ENCODE measurements at places on chromosomes 7 and 10. TPM values are rescaled to one million over a fixed set of nuclear protein-coding genes. Genes with fewer than 3 reads are reported as not detected.

SMIM30 gene
- 76.1 TPM for polyA plus RNA-seq

- DNase-seq, result no peak
These were observed 6.1 kb downstream of the DOCK1 start for GRCh38 chr10:126911301-126911700.

PRRT4 gene
- not detected for polyA plus RNA-seq

- no peak for DNase-seq
These were observed 80.4 kb upstream of the ANLN start for GRCh38 chr7:36309301-36309700.

DNA sequence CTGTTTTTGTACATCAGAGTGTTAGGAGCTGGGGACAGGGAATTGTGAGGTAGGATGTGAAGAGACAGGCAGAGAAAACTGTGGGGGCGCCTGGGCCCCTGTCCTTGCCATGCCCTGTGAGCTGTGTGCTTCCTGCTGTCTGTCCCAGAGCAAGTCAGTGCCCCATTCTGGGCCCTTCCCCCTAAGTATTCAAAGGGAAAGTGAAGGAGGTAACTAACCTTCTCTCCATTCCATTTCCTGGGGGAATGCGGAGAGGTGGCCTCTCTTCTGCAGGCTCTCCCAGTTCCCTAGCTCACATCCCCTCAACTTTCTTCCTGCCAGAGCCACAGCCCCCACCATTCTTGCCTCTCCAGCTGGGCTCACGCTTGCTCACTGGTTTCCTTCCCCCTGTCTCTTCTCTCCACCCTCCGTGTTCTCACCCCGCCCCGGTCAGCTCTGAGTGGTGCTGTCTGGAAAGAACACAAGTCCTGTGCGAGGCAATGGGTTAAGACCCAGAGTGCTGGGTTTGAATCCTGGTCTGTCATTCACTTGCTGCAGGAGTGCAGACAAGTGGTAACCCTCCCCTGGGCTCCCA is 9.7 kb upstream of the VSIR start:
- no peak for DNase-seq

CREB3L2 gene
- 3.0 TPM for polyA plus RNA-seq

- no peak for DNase-seq
These were observed 59.9 kb upstream of the COBL start for GRCh38 chr7:51376420-51377092.

TMEM176A gene
- 150 TPM for polyA plus RNA-seq

DNA sequence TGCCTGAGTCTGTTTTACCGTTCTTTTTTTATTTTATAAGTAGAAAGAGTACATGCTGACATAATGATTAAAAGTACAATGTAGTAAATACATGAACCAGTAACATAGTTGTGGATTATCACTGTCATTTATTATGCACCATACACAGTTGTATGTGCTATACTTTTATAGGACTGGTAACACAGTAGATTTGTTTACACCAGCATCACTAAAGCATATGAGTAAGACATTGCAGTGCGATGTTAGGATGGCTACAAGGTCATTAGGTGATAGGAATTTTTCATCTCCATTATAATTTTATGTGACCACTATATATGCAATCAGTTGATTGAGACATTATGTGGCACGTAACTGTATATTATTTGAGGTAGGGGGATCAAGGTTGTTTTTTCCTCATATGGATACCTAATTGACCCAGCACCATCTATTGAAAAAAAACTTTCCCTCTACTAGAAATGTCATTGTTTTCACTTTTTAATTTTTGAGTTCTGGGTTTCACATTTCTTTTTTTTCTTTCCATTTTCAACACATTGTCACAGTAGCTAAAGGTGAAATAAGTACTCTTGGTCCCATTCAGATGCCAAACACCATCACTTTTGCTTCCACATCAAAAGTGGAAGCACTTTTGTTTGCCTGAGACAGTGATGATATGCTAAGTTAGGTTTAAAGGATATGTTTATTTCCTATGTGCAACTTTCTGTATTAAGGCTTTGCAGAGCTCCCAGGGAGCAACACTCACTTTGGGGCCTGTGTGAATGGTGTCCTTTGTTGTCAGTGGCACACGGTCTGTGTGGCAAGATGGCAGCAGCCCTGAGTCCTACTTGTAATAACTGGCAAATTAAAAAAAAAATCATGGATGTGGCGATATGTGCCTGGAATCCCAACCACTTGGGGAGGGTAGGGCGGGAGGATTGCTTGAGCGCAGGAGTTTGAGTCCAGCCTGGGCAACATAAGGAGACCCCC is 17.1 kb downstream of the UBE2D1 start:
- no peak for DNase-seq

LIPK gene
- not detected for polyA plus RNA-seq

CYP3A7 gene
- not detected for polyA plus RNA-seq

- DNase-seq, result no peak
These were observed 95.8 kb downstream of the RAMP3 start for GRCh38 chr7:45253368-45253767.

DNA sequence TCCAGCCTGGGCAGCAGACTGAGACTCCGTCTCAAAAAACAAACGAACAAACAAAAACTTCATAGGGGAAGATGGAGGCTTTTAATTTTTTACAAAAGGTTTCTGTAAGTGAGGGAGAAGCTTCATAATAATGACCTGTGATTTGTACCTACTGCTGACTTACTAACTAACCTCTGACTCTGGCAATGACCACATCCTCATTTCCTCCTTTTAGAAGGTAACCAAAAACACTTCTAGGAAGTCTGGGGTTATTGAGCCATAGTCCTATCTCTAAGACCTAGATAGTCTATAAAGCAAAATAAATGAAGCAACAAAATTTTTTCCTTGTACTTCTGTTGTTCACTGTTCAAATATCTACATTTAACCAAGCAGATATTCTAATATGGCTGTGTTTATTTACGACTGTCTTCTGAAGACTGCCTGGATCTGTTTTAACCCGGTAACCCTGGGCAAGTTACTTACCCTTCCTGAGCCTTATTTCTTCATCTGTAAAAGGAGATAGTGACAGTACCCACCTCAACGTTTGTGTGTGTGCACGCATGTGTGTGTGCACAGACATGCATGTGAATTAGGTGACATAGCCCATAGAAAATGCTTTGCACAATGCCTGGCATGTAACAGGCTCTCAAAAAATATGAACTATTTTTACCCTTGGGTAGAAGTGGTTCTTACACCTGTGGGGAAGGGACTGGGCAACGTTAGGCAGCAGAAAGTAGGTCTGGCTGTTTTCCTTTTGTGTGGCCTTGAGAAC is 30.8 kb upstream of the SMNDC1 start:
- no peak for DNase-seq

- no peak for DNase-seq
These were observed 31.5 kb downstream of the NRF1 start for GRCh38 chr7:129642871-129643549.

CFAP46 gene
- polyA plus RNA-seq, result 0.10 TPM

DNA sequence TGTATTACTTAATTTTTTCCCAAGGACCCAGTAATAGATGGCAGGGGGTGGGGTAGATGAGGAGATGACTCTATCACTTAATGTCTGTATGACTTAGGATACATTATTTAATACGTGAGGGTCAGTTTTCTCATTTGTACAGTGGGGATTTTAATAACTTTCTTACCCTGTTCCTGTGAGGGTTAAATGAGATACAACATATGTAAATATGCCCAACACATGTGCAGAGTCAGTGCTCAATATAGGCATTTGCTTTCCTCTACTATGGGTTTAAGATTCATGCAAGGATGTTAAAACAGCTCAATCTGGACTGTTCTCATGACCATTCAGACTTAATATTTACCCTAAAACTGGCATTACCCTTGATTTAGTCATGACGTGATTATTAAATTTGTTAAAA is 31.2 kb downstream of the ST7 start:
- DNase-seq, result no peak

- DNase-seq, result no peak
These were observed 15.4 kb downstream of the HYCC1 start for GRCh38 chr7:22998519-22998896.

GRCh38 chr10:58258977-58259692 is 8.6 kb downstream of the IPMK start:
- no peak for DNase-seq

- DNase-seq, result peak; percentile 95
These were observed 479 bp downstream of the PNPLA8 start for GRCh38 chr7:108525327-108525984.

DNA sequence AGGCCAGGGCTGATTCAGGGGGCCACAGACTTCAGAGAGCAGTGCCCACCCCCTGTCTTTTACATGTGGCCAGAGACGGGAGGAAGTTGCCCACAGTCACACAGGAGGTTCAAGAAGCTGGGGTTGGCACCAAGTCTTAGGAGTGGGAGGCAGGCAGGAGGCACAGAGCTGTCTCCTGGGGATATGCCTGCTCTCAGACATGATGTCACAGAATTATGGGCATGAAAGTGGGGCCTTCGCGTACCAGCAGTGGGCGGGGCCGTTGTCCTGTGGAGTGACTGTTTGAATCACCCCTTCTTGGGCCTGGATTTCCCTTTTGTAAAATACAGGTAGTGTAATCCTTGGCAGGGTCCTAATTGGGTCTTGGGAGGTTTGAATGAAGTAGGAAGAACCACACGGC is 81.2 kb upstream of the PPIF start:
- DNase-seq, result no peak

- DNase-seq, result peak; percentile 49
These were observed 17.4 kb downstream of the UBE2D4 start for GRCh38 chr7:43943417-43944187.

- no peak for DNase-seq
These were observed 116.2 kb downstream of the AVL9 start for GRCh38 chr7:32611201-32612099.

DNA sequence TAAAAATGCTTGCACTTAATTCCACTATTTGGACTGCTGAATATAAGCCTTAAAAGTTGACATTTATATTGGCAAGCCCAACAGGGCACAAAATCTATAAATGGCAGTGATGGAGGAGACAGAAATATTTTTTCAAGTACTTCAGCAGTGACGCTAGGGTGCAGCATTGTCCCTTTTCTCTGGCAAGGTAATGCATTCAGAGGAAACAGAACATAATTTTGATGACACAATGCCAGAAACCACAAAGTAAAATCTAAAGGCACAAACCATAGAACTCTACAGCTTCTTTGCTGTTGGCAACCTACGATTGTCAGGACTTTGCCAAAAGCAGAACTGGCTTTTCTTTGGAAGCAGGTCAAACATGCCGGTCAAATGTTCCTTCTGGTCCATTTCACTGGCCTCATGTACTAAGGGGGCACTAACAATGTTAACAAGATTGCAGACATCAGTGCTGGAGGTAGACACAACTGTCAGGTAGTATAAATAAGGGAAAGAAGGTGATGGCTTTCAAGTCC is 30.9 kb upstream of the FAM133B start:
- DNase-seq, result peak; percentile 73

DNA sequence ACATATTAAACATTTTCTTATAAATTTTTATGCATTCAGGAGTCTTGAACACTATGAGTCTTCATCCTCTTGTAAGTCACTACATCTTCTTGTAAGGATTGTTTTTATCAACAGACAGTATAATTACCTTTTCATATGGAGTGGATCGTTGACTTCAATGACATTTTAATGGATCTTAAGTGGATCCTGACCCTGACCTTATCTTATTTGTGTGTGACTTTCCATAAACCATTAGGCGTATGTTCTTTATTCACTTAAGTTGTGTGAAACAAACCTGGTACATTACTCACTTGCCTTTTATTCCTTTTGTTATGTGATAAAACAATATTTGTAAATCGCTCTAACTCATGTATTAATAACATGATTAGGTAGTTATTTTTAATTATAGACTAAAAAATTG is 18.5 kb upstream of the SEMA3C start:
- no peak for DNase-seq

GRCh38 chr10:68202960-68203353 is 29.0 kb downstream of the ATOH7 start:
- no peak for DNase-seq

GRCh38 chr7:127704211-127704610 is 52.2 kb downstream of the SND1 start:
- no peak for DNase-seq

DNA sequence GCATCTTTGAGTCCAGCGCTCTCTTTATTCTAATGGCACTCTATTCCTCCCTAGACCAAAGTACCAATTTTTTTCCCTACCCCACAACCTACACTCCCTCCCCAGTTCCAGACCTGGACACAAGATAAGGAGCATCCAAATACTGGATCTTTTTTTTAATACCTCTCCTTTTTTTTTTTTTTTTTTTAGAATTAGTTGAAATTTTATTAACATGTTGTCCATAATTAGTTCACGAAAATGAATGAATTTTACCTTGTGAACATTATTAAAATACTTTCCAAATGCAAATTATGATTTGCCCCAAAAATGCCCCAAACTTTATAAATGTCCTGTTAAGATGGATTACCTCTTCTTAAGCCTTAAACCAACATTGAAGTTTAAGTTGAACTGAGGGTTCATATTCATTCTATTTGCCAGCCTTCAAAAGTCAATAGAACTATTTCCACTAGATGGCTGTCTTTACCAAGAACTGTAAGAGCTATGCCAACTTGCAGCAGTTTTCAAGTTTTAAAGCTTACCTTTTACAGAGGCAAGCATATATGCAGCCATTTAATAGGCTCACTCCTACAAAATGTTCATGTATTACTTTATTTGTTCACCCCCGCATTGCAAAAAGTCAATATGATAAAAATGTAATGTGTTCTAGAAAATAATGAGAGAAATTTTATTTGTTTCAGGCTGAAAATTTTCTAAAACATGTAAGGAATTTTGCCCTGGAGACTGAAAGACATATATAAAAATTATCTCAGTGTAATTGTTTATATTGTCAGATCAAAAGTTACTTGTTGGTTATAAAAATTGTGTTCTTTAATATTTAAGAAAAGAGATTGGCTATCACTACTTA is 39.7 kb upstream of the TNKS2 start:
- no peak for DNase-seq

- no peak for DNase-seq
These were observed 129.1 kb upstream of the BTBD16 start for GRCh38 chr10:122141821-122142640.

PDK4 gene
- 162 TPM for polyA plus RNA-seq

GRCh38 chr7:157426463-157427301 is 89.9 kb downstream of the DNAJB6 start:
- DNase-seq, result no peak

DNA sequence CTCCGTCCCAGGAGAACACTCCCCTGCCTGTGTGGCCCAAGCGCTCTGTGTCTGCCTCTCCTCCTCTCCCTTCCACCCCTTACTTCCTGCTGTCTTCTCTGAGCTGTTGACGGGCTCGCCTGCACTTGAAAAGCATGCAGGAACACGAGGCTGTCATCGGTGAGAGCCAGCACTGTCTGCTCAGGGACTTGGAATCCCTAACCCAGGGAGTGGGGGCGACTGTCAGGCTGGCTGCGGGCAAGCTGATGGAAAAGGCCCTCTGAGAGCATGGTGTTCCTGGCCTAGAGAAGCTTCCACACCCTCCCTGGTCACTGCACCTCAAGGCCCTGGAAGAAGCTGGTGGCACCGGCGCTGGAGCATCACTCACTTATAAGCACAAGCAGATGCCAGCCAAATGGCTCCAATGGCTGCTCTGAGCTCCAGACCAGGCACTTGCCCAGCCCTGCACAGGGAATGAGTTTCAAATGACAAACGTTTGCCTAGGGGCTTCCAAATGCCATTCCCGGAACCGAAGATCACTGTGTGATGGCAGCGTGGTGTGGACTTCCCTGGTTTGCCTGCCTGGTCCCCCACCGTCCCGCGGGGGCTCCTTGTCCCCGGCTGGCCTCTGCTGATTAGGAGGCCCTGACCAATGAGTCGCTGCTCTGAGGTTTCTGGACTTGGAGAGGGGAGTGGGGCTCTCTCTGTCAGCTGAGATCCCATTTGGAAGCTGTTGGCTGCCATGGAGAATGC is 56.7 kb upstream of the EBF3 start:
- DNase-seq, result no peak
